ENCODE measurements at places on chromosomes 7 and 10.
A peak's percentile ranks its signal among the peaks of the same experiment; 100 is the strongest.

DNA sequence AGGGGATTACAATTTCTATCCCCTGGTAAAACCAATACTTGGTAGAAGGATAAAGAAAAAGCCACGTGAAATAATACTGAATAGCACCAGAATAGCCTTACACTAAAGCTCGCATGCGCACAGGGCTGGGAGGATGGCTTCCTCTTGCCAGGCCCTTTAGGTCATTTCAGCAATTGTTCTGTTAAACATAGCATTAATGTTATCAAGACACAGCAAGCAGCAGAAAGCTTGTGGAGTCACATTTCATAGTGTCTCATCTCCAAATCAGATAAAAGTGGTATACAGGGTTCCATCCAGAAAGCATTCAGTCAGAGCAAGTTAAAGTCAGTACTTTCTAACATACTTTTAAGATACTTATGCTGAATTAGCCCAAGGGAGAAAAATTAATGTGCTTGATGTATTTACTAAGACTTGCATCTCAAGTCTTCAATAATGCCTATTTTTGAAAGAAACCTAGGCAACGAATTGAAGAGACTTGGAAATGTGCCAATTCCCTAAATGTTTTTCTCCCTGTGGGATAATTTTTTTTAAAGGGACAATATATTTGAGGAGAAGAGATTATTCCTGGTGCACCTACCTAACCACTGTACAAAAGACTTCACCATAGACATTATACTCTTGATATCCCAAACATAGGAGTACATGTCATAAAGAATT is 14.3 kb upstream of the NPM3 start:
- DNase-seq, result no peak

DNA sequence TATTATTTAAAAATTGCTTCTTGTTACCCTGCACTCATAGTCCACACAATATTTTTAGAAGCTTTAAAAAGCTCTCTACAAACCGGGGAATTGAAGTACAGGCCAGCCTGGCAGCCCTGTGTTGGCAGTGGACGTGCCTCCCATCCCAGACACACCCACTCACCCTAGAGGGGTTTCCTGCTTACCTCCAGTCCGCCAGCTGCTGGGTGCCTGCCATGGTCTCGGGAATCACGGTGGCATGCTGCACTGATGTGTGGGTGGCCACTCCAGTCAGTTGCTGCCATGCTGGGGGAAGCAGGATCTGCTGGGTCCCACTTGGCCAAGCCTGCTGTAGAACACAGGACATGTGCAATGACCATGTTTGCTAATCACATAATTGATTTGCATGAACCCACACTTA is 80.4 kb downstream of the CLEC2L start:
- peak; percentile 42 for DNase-seq

DNA sequence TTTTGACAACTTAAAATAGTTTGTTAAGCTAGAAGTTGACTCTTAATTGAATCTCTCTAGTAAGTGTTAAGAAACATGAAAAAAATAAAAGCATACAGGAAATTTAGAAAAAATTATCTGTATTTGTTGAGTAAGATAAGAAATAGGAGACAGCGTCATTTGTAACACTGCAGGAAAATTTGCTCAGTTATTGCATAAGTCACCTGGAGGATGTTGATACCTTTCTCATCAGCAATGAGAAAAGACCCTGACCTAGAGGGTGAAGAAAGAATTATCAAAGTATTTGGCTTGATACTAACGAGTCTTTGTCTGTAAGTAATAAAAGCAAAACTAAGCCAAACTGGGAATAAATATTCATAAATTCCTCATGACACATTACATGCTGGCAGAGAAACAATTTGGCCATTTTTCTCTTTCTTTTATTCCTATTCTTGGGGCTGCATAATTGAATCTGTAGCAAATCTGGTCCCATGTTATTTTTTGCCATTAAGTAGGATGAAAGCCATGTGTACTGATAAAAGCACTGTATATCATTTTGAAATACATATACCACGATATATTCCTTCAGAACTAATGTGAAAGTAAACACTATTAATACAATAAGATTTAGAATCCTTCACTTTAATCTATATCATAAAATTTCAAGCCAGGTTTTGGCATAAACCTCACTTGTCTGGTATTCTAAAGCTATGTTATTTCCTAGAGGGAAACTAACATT is 362.8 kb downstream of the THSD7A start:
- DNase-seq, result no peak

DNA sequence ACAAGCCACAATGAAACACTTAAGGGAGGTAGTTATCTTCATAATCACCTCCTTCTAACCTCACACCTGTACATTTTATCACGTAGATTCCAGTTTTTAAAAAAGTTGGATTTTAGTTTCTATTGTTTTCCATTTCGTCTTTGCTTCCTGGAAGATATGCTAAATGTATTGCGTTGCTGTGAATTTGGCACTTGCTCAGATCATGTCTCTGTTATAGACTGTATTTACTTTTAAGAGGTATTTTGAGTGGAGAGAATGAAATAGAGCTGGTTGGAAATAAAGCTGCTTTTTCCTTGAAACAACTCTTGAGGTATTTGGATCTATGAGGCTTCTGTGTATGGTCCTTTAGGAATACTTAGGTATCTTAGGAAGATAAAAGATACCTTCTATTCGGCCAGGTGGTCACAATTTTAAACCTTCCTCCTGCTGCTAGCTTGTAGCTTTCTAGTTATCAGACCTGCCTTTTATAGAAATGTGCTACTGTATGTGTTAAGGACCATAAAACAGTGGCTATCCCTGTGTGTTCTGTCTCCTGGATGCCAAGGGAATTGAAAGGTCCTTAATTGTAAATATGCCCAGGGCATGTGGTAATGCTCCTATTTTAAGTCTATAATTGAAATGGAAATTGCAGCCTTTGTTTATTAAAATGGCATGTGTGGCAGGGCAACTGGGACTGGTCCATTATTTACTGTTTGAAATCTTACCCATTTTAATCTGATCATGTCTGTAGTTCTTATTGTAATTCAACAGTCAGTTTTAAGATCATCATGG is 147.7 kb downstream of the SND1 start:
- DNase-seq, result no peak

- no peak for DNase-seq
These were observed 595.2 kb downstream of the AUTS2 start for GRCh38 chr7:70193514-70193913.

GRCh38 chr10:60849217-60849616 is 70.9 kb downstream of the CDK1 start:
- DNase-seq, result no peak

GRCh38 chr10:49010865-49011264 is 71.2 kb upstream of the LRRC18 start:
- no peak for DNase-seq

DNA sequence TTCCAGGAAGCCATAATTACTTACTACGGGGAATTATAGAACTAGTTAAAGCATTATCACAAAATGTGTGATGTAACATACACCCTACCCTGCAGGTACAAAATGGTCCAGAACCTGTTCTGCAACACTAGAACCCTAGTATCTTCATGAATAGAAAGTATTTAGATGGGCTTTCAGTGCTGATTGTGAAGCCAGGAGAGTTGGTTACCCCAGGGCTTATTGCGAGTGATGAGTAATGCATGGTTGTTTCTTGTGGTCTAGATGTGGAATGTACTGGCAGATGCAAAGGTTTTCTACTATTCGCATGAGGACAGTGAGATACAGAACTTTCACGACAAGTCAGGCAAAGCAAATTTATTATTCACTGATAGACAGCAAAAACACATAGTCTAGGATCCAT is 33.6 kb upstream of the AGR3 start:
- no peak for DNase-seq

- DNase-seq, result no peak
These were observed 839.0 kb downstream of the LRMDA start for GRCh38 chr10:76270464-76270863.

DNA sequence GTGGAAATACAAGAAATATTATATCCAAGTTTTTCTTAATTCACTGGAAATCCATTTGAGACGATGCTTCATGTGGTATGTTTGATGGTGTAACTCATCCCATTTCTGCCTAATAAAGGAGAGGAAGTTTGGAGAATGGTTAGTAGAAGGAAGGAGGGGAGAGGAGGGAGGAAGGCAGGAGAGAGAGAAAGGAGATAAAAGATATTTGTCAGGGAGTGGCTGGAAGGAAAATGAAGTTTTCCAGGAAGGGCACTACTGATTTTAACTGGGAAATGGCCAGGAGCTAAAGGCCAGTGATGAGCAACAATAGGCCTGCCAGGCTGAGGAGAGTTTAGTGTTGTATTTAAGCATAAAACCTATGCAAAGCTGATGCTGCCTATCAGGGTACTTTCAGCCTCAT is 182.0 kb downstream of the STK31 start:
- no peak for DNase-seq

DNA sequence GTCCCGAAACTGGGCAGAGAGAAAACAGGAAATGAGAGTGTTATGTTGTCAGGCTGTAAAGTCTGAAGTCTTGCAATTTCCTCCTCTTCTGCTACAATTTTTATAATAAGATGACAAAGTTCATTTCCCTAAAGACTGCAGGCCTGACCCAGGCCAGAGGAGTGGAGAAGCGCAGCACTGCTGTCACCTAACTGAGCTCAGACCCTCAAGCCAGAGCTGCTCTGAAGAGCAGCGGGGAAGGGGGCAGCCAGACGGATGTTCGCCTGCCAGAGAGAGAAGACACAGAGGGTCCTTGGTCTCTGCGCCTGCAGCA is 12.6 kb upstream of the AOAH start:
- no peak for DNase-seq

DNA sequence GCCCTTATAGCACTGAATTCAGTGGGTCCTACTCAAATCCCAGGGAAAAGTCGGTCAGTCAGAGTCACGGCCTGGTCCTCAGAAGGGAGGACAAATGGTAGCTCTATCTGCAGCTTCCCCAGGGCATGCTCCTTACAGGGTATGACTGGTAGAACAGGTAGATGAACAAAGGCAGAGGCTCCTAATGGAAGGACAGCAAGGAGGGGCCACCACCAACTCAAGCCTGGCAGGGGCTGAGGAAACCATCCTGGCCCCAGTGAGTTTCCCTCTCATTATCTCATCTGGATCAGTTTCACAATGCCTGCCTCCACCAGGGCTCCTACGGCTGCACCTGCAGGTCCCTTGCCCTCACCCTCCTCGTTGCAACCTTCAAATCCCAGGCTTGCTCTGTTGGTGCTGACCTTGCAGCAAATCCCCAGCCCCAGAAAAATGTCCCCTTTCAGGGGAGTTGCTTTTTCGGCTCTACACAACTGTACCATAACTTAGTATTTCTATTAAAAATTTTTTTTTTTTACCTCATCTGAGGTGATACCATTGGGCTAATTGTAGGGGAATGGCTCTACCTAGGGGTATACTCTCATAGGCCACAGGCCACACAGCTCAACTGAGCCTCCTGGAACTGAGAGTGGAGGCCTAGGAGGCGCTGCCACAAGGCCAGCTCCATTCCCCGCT is 2.4 kb upstream of the MYO1G start:
- no peak for DNase-seq

DNA sequence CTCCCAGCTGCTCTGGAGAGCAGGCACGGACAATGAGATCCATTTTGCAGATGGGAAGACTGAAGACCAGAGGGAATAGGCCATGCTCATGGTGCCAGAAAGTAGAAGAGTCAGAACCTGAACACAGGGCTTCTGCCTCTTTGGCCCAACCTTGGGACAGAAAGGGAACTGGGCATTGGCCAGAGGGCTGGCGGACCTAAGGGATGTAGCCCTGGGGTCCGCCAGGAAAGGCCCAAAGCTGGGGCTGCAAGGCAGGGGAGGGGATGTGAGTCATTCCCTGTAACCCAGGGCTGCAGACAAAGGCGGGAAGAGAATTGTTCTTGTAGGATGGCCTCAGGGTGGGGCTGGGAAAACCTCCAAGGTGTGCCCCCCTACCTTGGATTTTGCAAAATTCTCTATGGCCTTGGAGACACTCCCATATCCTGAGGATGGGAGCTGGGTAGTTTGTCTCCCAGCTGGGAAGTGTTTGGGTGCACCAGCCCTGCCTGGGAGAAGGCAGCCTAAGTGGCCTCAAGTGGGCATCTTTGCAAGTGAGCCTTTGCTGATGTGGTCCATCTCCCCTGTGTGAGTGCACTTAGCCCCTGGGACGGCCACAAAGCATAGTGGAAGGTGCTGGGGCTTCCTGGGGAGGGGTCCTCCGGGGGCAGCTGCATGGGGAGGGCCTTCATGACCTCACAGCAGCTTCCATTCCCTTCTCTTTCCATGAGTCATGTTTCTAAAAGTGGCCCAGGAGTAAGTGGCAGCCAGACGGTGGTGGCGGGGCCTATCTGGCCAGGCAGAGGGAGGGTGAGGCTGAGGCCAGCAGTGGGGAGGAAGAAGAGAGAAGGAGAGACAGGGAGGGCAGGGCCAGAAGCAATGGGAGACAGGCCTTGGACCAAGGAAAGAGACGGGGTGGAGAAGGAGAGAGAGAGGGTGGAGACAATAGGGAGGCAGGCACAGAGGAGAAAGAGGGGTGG is 9.2 kb downstream of the AQP1 start:
- DNase-seq, result peak; percentile 29

- DNase-seq, result no peak
These were observed 220.0 kb downstream of the ARHGAP21 start for GRCh38 chr10:24503461-24504320.

DNA sequence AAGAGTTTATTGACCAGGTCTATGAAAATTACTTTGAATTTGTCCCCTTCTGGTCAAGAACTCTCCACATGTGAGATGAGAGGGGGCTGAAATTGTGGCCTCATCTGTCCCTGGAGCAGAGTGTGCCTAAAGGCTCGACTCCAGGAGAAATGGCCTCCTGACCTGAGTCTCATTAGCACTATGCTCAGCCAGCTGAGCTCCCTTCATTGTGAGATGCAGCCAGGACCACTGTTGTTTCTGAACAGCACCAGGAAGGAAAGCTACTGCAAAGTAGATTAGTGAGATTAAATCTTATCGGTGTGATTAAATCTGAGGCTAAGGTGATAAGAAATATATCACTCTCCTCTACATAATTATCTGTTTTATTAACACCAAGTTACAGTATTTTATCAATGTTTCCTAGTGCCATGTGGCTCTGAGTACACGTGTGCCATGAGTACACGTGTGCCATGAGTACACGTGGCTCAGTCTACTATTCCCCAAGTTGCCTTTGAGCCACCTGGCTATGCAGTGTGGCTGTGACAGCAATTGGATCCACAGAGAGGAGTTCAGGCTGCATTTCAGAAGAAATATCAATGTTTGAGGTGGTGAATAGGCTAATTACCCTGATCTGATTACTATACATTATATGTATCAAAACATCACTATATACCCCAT is 126.9 kb downstream of the IPMK start:
- DNase-seq, result no peak

- no peak for DNase-seq
These were observed 377.9 kb downstream of the DNAJB9 start for GRCh38 chr7:108947526-108947925.

DNA sequence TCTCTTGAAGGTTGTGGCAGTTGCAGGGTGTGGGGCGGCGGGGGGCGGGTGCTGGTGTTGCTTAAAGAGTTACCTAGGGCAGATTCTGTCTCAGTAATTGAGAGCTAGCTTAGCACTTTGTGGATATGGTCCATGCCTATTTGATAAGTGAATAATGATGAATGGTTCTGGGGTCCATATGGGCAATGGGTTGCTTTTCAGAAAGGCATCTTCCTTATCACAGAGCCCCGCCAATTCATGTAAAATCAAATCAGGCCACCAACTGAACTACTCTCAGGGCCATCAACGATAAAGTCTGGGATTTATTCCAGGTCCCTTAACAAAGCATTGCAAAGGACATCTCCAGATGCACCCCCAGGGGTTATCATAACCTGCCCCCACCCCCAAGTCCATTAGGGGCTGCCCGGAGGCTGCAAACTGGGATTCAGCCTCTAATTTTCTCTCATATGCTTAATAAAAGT is 1.8 kb upstream of the PRRT4 start:
- no peak for DNase-seq

- DNase-seq, result no peak
These were observed 49.5 kb downstream of the TCERG1L start for GRCh38 chr10:131261890-131262475.
